IPS DF 6.9 (cell line): ENCODE measurements at places on chromosomes 13 and 19.

GRCh38 chr13:98390086-98390715, 186.7 kb downstream of the STK24 start:
- no peak for DNase-seq

DNA sequence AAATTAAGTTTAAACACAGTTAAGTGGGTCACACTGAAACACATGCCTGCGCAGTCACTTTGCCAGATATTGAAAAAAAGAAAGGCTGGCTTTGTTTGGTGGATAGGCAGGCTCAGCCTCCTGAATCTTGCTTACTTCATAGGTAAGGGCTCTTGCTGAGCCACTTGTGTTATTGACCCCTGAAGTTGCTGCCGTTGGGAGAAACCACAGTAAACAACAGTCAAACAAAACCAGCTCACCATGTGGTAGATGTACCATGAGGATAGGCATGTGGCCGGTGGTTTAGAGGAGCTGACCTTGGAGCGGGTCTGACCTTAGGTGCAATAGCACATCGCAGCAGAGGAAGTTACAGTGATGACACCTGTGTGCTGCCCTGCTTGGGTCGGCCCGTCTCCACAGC, 52.2 kb downstream of the SPATA13 start:
- DNase-seq = no peak

- peak; percentile 97 for DNase-seq
These were observed at the start of gene DHDH for GRCh38 chr19:48933382-48933932. Gene DHDH, plus strand, starts transcription at chr19:48933699. Its CDS starts 23 bp downstream, at chr19:48933722.

DNA sequence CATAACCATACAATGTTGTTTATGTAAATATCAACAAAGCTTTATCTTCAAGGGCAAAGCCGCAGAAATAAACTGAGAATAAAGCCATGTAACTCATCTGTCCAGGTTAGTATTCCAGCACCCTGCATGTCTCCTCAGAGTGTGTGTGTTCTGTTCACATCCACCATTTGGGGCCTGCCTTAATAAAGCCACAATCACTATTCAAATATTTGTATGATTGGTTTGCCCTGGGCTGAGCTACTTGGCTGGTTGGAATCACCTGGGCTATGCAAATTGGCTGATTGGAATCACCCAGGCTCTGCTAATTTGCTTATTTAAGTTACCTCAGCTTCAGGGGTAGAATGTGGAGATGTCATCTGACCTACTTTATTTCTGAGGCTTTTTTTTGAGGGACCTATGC, 42.4 kb upstream of the ZNF737 start:
- DNase-seq = no peak

- DNase-seq = no peak
These were observed 748 bp downstream of the LMNB2 start for GRCh38 chr19:2455851-2456570.

- DNase-seq = no peak
These were observed 6.6 kb upstream of the DDX39A start for GRCh38 chr19:14425696-14426138.

DNA sequence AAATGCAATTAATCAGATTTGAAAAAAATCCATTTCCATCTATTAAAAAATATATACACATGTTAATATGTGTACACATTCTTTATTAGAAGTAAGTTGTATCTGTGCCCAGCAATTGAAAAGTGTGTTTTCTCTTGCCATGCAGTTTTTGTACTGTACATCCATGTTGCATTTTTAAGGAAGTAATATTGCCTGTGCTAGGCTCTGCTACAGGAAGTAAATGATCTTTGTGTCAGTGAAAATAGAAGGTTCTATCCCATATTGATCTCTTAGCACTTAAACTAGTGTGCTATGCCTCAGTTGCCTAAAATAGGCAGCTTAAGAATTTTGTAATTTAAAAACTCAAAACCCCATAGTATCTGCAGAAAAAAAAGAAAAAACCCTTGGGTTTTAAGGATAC, 122.5 kb downstream of the CDK8 start:
- DNase-seq = no peak

DNA sequence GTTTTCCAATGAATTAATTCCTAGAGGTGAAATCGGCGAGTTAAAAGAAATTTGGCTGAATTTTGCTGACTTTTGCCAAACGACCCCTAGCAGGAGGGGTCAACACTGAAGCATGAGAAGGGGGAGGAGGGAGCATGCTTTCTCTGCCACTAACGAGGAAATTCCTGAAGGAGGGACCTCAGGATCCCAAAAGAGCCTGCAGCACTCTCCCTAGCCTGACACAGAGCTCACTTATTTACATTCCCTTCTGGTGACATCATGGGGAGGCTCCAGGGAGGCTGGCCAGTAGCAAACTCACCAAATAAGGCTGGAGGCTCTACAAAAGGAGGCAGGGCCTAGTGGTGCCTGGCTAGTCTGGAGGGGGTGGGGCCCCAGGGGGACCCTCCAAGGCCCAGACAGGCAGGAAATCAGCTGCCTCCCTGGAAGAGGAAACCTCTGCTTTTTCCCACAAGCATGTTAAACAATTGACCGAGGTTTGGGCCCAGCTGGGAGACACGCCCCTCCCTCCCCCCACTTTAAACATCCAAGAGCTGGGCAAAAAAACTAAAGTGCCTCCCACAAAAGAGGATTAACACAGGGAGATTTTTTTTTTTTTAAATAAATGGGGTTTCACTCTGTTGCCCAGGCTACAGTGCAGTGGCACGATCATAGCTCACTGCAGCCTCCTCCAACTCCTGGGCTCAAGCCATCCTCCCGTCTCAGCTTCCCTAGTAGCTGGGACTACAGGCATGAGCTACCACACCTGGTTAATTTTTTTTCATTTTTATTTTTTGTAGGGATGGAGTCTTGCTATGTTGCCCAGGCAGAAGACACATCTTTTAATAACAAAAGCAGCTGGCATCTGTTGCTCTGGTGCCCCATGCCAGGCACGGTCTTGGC, 2.1 kb downstream of the DAPK3 start:
- peak; percentile 96 for DNase-seq

GRCh38 chr13:85995788-85996418, 196.7 kb upstream of the SLITRK6 start:
- DNase-seq = no peak

DNA sequence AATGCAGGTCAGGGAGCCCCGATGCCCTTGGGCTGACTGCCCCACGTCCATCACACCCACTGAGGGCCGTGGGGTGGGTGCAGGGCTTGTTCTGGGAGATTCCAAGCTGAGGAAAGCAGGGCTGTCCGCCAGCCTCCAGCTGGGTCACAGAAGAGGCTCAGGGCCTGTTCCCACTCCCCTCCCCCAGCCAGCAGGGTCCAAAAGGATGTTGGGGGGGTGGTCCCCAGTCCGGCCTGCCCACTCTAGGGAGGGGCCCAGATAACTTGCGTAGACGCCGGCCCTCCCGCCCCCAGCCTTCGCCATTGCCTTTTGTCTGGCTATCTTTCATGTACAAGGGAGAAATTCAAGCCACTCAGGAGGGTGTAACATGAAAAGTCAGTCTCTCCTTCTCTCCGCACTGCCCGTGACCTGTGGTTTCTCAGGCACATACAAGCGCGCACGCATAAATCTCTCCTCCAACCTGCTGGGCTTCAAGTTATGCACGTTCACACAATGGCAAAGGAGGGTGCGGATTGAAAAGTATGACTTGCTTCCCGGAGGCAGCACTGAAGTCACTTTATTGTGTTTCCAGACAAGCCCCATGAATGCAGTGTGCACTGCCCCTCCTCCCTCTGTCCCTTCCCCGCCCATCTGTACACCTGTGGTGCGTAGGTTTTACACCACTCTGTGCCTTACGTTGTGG, 20.2 kb downstream of the CARM1 start:
- no peak for DNase-seq

GRCh38 chr19:13118424-13119193, 545 bp downstream of the NACC1 start:
- no peak for DNase-seq

- no peak for DNase-seq
These were observed 196.0 kb upstream of the GPR12 start for GRCh38 chr13:26956522-26957142.

DNA sequence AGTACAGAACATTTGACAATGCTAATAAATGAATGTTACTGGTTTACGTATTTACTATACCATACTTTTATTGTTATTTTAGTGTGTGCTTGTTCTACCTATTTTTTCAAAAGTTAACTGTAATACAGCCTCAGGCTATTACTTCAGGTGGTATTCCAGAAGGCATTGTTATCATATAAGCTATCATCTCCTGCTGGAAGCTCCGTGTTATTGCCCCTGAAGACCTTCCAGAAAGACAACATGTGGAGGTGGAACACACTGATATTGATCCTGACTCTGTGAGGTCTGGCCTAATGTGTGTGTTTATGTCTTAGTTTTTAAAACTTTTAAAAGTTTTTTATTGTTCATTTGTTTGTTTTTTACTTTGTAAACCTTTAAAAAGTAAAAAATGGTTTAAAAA, 509.8 kb upstream of the SPRY2 start:
- no peak for DNase-seq

- no peak for DNase-seq
These were observed 103.1 kb downstream of the RAP2A start for GRCh38 chr13:97537110-97537509.

GRCh38 chr13:50574731-50575130, 268.8 kb downstream of the DLEU7 start:
- no peak for DNase-seq

DNA sequence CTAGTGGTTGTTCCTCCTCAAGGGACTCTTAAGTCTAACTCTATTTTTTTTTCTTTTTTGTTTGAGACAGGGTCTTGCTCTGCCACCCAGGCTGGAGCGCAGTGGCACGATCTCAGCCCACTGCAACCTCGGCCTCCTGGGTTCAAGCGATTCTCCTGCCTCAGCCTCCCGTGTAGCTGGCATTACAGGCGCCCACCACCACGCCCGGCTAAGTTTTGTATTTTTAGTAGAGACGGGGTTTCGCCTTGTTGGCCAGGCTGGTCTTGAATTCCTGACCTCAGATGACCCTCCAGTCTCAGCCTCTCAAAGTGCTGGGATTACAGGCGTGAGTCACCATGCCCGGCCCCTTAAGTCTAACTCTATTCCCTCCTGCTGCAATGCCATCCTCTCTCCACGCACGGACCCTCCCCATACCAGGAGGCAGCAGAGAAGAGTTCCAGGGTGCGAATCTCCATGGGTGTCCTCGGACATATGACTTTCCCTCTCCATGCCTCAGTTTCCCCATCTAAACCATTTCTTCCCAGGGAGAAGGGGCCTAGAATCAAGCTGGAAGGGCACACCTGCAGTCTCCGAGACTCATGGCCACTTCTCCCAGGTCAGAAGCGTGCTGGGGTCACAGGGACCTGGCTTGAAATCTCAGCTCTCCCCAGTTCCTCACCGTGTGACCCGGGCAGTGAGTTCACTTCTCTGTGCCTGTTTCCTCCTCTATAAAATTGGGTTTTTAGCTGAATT, 6.0 kb upstream of the BCL3 start:
- DNase-seq = no peak

- DNase-seq = no peak
These were observed 11.8 kb downstream of the TGFB1 start for GRCh38 chr19:41341669-41342490.

GRCh38 chr13:79901336-79901735, 420.4 kb downstream of the NDFIP2 start:
- DNase-seq = no peak

DNA sequence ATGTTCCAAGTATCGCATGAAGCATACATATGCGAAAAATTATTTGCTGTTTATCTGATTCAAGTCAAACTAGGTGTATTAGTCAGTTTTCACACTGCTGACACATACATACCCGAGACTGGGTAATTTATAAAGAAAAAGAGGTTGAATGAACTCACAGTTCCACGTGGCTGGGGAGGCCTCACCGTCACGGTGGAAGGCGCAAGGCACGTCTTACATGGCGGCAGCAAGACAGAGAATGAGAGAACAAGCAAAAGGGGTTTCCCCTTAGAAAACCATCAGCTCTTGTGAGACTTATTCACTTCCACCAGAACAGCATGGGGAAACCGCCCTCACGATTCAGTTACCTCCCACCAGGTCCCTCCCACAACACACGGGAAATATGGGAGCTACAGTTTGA, 13.0 kb upstream of the PROZ start:
- DNase-seq = no peak

DNA sequence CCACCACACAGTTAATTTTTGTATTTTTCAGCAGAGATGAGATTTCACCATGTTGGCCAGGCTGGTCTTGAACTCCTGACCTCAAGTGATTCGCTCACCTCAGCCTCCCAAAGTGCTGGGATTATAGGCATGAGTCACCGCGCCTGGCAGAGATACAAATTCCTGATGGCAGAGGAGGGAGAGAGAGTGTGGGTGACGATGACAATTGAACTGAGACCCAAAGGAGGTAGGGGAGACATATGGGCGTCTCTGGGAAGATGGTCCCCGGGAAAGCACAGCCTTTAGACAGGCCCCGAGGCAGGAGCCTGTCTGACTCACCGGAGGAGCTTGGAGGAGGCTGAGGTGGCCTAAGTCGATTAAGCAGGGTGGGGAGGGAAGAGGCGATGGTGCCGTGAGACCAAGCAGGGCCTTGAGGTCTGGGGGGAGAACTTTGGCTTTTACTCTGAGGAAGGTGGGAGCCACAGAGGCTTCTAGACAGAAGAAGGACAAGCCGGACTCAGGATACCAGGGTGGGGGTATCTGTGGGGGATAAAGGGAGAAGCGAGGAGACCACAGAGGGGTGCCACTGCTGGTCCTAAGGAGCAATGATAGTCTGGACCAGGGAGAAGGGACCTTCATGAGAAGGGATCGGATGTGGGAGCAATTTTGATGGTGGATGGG, 38.2 kb downstream of the ARRDC2 start:
- no peak for DNase-seq

DNA sequence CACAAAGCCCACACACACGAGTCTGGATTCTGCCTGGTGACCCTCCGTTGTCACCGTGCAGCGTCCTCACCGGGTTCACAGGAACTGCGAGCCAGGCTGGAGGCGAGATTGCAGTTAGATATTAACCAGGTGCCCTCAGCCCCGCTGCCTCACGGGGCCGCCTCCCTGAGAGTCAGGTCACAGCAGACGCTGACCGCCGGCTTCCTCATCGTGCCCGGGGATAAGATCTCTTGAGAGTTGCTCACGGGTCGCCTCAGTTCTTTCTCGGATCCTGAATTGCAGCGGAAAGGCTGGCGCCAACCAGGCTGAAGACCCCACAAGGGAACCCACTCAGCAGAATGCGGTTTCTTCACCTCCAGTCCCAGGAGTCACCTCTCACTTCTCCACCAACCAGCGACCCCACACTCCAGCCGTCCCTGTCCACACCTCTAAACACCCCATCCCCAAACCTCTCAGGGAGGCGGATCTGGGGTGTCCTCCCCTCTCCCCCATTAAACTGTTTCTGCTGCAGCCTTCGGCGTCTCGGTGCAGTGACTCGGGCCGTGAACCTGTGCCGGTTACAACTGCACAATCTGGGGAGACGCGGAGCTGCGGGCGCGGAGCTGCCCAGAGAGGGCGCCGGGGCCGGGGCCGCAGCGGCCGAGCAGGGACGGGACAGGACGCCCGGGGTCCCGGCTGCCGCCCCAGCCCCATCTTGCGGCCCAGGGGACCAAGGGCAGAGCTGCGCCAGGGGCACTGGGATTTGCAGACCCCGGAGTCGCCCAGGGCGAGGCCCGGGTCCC, 591 bp downstream of the ZNF823 start:
- DNase-seq = no peak

GRCh38 chr13:23570099-23570920, at the start of gene TNFRSF19:
Gene TNFRSF19, plus strand, starts transcription at chr13:23570412. Its CDS starts 19,772 bp downstream, at chr13:23590184.
- no peak for DNase-seq

GRCh38 chr19:11453468-11454341, 18.3 kb downstream of the PRKCSH start:
- DNase-seq = no peak
